ENCODE measurements at places on chromosomes 5 and 9. TPM values are rescaled to one million over a fixed set of nuclear protein-coding genes. Genes with fewer than 3 reads are reported as not detected.

The RAB3C gene
- total RNA-seq: not detected

The TPPP gene
- 0.08 TPM for total RNA-seq

The PTGES2 gene
- total RNA-seq: 66.1 TPM

The PCDHGB2 gene
- total RNA-seq: not detected

The PFN3 gene
- total RNA-seq: not detected

The INSL6 gene
- total RNA-seq: not detected

The CRHBP gene
- not detected for total RNA-seq

The PRLR gene
- total RNA-seq: not detected

The SLCO6A1 gene
- not detected for total RNA-seq

The GARIN3 gene
- total RNA-seq: 0.46 TPM

The AGXT2 gene
- not detected for total RNA-seq

The PHYHD1 gene
- 0.52 TPM for total RNA-seq

The ARHGAP26 gene
- total RNA-seq: 11.0 TPM

The NUDT12 gene
- total RNA-seq: 5.5 TPM

The IFNA2 gene
- total RNA-seq: not detected

The SLC6A19 gene
- not detected for total RNA-seq

The SLC46A2 gene
- total RNA-seq: not detected

The NTNG2 gene
- total RNA-seq: 1.2 TPM

The MYOZ3 gene
- total RNA-seq: 0.16 TPM

The MRPL22 gene
- total RNA-seq: 75.3 TPM

The PLPPR1 gene
- not detected for total RNA-seq

The NPR3 gene
- total RNA-seq: not detected

The PCDHB8 gene
- total RNA-seq: not detected

The SEMA4D gene
- total RNA-seq: 239 TPM

The MXD3 gene
- 14.7 TPM for total RNA-seq

The OGN gene
- not detected for total RNA-seq

The SH2D3C gene
- 21.5 TPM for total RNA-seq

The SNX18 gene
- 7.4 TPM for total RNA-seq

The CDH9 gene
- total RNA-seq: not detected

Data from activated naive CD8-positive, alpha-beta T cell treated with anti-CD3 and anti-CD28 coated beads for 36 hours (primary cell).